ENCODE measurements at places on chromosomes 1 and 21. TPM values are rescaled to one million over a fixed set of nuclear protein-coding genes. Genes with fewer than 3 reads are reported as not detected.

Gene LDLRAP1
- 31.3 TPM for total RNA-seq

Gene SGIP1
- total RNA-seq: 118 TPM

GRCh38 chr1:161885003-161885402 lies 118.9 kb downstream of the ATF6 start:
- no peak for DNase-seq

GRCh38 chr1:97340951-97341350 lies 579.9 kb downstream of the DPYD start:
- DNase-seq: no peak

Gene SESN2
- total RNA-seq: 31.8 TPM

Gene AGL
- total RNA-seq: 14.3 TPM

GRCh38 chr1:206506405-206507283 lies 687 bp upstream of the RASSF5 start:
- DNase-seq: no peak
